ENCODE measurements at places on chromosomes 4 and X. TPM values are rescaled to one million over a fixed set of nuclear protein-coding genes. Genes with fewer than 3 reads are reported as not detected.

The SLITRK4 gene
- not detected for total RNA-seq

The POLN gene
- 2.3 TPM for total RNA-seq

The ACE2 gene
- 0.14 TPM for total RNA-seq

The RS1 gene
- not detected for total RNA-seq

The EDA gene
- total RNA-seq = 1.2 TPM

The SSX4B gene
- total RNA-seq = not detected

The PTCHD1 gene
- not detected for total RNA-seq

The FGG gene
- total RNA-seq = 2.0 TPM

The ASB9 gene
- 0.27 TPM for total RNA-seq

The PDK3 gene
- total RNA-seq = 12.5 TPM

The CXCL8 gene
- 3.9 TPM for total RNA-seq

The MAGEA4 gene
- not detected for total RNA-seq

The STATH gene
- not detected for total RNA-seq

The FGF13 gene
- total RNA-seq = not detected

The CT45A10 gene
- total RNA-seq = not detected

The SLC10A6 gene
- not detected for total RNA-seq

The NLGN4X gene
- 0.15 TPM for total RNA-seq

The ZNF827 gene
- 35.2 TPM for total RNA-seq

The CXCL13 gene
- 1.7 TPM for total RNA-seq

The FSTL5 gene
- total RNA-seq = not detected

The MED28 gene
- total RNA-seq = 56.9 TPM

The AWAT2 gene
- not detected for total RNA-seq

The MAPK10 gene
- total RNA-seq = not detected

The TBC1D9 gene
- total RNA-seq = 0.27 TPM

The GAGE10 gene
- total RNA-seq = not detected

The NKX6-1 gene
- not detected for total RNA-seq

The ZNF674 gene
- 0.53 TPM for total RNA-seq

The CDS1 gene
- 0.11 TPM for total RNA-seq

The GPR119 gene
- total RNA-seq = not detected

The SHISA3 gene
- 0.11 TPM for total RNA-seq

The IKBKG gene
- total RNA-seq = 51.6 TPM

The TMEM271 gene
- not detected for total RNA-seq

The GAGE1 gene
- total RNA-seq = not detected

The CT45A1 gene
- total RNA-seq = not detected

The VSIG4 gene
- total RNA-seq = 0.21 TPM

The SPANXA2 gene
- not detected for total RNA-seq

The TRIML2 gene
- 0.38 TPM for total RNA-seq

The ASMT gene
- total RNA-seq = not detected

The NIPAL1 gene
- total RNA-seq = 8.8 TPM

The MSN gene
- total RNA-seq = 429 TPM

The TACR3 gene
- not detected for total RNA-seq
